ENCODE measurements at places on chromosomes 1 and 21. TPM values are rescaled to one million over a fixed set of nuclear protein-coding genes. Genes with fewer than 3 reads are reported as not detected.

Gene PPM1J
- 2.3 TPM for total RNA-seq

Gene LCE1B
- not detected for total RNA-seq

Gene RPE65
- not detected for total RNA-seq

Gene ST7L
- total RNA-seq: 21.7 TPM

Gene USP25
- total RNA-seq: 34.1 TPM

Gene MFAP2
- 4.6 TPM for total RNA-seq

Gene UBXN10
- under 0.01 TPM for total RNA-seq

Gene ARMH1
- 0.28 TPM for total RNA-seq

Gene LCE3D
- not detected for total RNA-seq

Gene LORICRIN
- total RNA-seq: not detected

Gene PRKCZ
- total RNA-seq: 3.3 TPM

Gene LCA5L
- 1.4 TPM for total RNA-seq

Gene VASH2
- not detected for total RNA-seq

Gene COL6A2
- 673 TPM for total RNA-seq

Gene CRYBG2
- not detected for total RNA-seq
